Stimulated activated CD8-positive, alpha-beta memory T cell treated with anti-CD3 and anti-CD28 coated beads, Interleukin-4, amount 100 ng/mL, for 4 hours (primary cell): ENCODE measurements at places on chromosomes 4 and X.

DNA sequence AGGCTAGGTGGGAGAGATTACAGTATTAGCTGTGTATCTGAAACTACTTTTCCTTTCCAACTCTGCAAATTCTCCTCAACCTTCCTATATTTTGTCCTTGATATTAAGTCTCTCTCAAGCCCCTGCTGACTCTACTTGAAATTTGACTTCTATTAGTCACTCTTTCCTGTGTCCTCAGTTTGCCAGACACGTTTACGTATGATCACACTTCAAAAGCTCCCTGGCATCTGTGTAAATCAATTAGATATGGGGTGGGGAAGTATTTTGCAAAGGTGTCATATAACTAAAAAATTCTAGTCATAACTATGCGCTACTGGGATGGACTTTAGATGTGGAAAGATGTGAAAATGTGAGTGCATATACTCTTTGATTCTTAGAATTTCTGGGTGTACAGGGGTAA, 67.4 kb upstream of the ARHGAP24 start:
- no peak for DNase-seq

GRCh38 chrX:3697220-3697684, 16.2 kb downstream of the PRKX start:
- DNase-seq, result no peak

GRCh38 chr4:125986307-125986706, 671.6 kb downstream of the FAT4 start:
- no peak for DNase-seq

DNA sequence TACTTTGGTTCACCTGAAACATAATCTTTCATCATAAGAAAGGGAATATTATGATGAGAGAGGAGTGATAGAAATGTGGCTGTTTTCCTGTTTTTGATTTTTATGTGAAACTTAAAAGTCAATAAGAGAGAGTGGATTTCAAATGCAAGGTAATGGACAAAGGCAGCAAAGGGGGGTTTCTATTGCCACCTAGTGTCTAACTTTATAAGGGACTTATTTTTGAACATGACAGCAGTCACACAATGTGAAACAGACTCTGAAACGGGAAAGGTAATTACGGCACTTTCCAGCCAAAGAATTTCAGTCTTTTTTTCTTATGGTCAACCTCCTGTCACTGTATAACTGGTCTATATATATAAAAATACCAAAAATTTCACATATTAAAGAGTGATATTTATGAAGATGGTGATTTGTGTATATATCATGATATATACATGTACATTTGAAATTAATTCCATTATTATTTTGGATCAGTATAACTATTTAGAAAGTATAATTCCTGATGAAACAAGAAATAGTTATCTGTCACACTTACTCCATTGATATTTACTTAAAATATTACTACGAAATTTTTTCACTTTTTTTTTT, 127.1 kb downstream of the FBXO8 start:
- no peak for DNase-seq

DNA sequence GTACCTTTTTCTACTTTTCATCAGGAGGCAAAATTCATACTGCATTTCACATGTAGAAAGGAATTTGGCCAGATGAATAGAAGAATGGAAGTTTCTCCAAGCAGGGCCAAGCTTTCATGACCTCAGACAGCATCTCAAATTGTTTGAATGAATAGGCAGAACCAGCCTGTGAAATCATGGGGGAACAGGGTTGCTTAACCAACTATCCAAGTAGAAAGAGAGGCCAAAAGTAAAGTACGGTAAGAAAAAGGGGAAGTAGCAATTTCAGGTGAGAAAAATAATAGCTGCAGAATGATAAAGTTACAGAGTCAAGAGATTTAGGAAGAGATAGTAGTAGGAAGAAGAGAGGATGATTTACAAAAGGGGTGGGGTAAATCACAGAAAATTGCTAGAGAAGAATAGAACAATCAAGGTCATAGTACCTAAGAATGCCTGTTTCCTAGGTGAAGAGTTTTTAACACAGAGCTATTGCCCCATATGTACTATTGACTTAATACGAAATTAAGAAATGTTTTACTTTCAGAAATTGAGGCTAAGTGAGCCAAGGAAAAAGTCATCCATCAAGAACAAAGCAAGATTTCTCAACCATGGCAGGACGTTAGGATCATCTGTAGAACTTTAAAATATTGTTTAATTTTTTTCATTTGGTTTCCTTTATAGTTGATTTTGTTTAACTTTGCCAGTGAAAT, 177.1 kb upstream of the TET2 start:
- DNase-seq, result no peak

DNA sequence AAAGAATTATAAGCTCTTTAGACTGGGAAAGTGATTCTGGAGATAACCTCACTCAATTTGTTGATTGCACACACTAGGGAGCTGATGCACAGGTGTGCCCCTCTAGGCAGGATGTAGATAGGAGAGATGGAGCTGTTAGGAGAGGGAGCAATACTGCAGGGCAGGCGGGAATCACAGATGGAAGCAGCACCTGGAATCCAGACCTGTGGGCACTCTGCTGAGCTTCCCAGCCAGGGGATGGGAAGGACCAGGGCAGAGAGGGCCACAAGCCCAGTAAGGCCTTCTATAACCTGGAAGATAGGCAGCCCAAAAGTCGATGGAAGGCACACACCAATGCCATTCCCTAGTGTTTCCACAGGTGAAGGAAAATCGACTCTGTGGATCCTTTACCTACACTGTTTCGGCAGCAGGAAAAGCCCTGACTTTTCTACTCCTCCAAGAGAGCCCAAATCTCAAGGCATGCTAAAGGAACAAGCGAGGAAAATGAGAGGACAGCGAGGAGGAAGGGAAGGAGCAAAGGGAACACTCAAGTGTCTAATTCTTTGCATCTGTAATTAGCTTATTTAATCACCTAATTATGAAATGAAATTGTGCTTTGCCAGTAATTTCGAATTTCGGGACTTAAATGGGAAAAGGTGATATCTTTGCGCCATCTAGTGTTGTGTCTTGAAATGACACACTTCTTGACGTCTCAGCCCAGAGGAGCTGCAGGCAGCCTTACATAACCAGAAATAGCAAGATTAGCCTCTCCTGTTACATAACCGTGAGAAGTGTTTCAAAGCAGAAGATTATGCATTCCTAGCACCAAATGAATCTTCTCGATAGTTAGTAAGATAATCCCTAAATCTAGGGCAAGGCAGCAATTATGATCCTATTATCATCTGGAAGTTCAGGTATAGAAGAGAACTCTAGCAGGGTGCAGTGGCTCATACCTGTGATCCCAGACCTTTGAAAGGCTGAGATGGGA, 31.0 kb upstream of the TLR3 start:
- DNase-seq, result no peak

DNA sequence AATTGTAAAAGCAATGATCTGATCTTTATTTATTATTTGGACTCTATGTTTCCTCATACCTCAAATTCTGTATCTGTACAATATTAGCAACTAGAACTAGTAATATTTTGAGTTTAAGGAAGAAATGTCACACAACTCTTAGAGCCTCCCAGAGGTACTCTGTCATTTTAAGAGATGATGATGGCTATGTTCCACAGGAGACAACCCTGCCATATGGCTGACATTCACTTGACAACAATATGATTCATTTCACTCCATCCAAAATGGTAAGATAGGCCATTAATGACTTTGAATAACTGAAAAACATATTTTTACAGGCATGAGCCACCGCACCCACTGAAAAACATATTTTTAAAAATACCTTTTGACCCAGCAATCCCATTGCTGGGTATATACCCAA, 190.3 kb downstream of the MAML3 start:
- no peak for DNase-seq

- DNase-seq, result no peak
Observed at GRCh38 chrX:150446995-150447394, 83.9 kb downstream of the MAMLD1 start.

GRCh38 chr4:139175646-139176301, 1.2 kb downstream of the ELF2 start:
- DNase-seq, result no peak

DNA sequence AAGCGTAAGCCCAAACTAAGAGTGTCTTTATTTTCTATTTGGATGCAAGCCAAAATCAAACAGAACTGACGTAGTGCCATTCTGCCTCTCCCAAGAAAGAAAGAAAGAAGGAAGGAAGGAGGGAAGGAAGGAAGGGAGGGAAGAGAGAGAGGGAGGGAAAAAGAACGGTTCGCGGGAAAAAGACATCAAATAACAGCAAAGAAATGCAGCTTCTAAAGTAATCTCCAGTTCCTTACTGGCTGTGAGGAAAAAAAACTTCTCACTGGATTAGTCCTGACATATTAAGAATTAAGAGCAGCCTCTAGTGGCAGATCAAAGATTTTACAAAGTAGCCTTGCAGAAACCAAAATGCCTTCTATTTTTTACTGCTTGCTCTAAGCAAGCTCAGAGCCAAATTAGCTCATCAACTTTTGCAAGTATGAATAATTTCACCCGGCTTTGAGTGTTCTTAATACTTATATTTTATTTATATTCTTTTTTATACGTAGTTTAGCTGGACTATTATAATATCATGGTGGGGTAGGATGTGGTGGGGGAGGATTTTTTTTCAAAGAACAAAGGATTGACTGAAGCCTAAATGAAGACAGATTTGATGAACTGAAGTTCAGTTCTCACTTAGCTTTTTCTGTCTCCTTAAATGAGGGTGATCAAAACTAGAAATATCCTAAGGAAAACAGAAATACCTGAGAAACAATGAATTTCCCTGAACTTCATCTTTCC, 36.6 kb downstream of the PITX2 start:
- no peak for DNase-seq

DNA sequence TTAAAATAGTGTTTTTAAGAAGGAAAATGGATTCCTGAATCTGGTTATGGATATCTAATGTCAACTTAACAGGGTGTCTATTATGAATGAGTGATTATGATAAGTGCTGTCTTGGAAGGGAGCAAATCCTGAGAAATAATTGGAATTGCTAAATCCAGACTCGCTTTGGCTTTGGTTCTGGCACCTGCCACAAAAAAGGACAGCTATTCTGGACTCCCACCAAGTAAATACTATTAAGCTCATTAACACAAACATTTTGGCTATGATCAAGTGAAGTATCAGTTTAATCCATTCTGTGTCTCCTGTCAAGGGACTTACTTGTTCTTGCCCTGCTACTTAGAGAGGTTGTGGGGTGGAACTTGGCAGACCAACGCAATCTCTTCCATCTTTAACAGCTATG, 403.7 kb downstream of the CENPC start:
- no peak for DNase-seq

GRCh38 chr4:183329244-183329643, 7.0 kb upstream of the CLDN24 start:
- DNase-seq, result no peak

- no peak for DNase-seq
Observed at GRCh38 chr4:8279321-8280157, 10.0 kb downstream of the HTRA3 start.

- no peak for DNase-seq
Observed at GRCh38 chr4:34271479-34272355, 1972.6 kb downstream of the ARAP2 start.

DNA sequence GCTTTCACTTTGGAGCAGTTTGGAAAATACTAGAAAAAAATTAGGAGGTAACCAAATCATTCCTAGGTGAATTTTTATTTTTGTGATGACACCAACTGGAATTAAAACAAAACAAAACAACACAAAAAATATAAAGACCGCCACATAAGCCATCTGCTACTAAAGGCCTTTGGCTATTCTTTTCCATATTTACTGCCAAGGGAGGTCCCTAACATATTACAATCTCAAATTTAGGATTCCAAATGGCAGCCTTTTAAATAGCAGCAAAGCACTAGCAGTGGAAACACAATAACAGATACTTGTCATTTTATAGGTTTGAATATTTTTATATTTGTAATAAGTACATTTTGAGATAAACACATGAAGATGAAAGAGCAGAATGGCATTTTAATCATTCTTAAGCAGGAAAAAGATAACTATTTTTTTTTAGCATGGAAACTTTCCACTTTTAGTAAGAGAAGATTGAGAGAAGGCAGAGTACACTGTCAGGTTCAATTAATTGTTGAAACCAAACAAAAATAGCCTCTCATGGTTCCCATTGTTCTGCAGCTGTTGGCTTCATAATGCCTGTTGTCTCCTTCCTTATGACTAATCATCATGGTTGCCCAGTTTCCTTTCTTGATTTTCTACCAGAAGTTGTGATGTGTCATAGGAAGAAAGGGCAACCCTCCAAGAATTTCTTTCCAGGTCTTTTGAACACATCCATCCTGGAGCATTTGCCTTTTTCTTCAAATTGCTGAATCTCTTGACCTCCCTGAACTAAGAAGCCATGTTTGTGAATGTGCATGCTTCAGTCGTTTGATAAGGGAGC, 219.0 kb upstream of the EMCN start:
- no peak for DNase-seq

DNA sequence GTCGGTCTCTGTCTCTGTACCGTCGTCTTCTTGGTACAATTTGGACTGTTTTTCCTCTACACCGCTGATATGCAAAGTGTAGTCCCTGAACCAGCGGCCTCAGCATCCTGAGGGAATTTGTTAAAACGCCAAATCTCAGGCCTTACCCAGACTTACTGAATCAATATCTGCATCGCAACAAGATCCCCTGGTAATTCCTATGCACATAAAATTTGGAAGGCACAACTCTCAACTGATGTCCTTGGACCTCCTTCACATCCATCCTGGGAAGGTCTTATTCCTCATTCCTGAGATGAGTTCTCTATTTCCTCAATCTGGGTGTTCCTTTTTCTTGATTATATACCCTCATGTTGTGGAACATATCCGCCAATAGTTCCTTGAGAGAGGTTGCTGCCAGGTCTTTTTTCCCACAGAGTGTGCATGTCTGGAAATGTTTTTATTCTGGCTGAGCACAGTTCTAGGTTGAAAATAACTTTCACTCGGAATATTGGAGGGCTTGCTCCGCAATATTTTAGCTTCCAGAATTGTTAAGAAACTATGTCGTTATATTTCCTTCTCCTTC, 738 bp upstream of the HPF1 start:
- DNase-seq, result no peak

DNA sequence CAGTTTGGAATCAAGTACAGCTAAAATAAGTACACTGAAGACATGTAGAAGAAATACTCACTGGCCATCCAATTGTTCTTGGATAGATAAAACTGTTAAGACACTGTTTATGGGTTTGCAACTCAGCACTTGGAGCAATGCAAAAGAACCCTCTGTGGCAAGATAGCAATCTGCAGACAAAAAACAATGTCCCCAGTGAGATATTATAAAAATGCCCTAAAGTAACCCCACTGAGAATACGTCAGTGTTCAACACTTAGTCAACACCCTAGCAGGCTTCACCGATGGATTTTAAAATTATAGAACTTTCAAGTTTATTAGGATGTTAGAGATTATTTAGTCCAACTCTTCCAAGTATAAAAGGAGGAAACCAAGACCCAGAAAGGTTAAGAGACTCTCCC, 47.5 kb upstream of the NDP start:
- DNase-seq, result no peak

- DNase-seq, result no peak
Observed at GRCh38 chr4:143313521-143313920, 23.2 kb upstream of the GAB1 start.

DNA sequence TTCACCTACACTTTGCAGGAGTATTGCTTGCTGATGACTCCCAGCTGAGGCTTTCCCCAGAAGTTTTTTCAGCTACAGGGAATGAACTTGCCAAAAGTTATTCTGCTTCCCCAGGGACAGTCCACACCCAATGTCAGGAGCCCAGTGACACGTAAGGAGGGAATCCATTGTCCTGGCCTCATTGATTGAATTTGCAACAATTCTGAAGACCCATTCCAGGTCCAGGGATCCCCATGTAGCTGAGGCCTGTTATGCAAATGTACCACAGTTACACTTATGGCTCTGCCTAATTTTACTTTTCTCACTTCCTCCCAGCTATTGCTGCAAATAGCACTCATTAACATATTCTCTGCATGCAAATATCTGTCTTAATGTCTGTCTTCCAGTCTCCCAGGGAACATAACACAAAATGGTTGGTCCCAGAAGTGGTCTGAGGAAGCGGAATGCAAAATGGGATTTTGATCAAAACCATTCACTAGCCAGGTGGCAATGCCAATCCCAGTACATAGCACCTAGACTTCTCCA, 113.7 kb upstream of the ACTRT1 start:
- DNase-seq, result no peak
